ENCODE measurements at places on chromosomes 3 and 15.

DNA sequence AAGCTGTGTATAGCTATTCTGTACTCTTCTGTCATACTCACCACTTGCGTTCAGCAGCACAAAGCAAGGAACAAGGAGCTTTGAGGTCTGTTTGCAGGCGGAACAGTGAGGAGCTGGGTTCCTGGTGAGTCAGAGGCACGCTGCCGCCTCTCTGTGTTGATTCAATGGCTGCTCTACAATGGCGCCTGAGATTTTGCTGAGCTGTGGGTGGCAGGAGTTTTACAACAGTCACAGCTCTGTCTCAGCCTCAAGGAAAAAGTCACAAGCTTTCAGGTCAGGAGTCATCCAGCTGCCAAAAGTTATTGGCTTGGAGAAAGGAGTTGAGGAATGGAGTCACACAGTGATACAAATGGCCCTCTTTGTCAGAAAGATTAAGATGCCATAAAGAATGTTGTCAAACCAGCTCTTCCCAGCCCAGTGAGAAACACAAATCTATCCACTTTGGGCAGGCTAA lies 98.1 kb downstream of the SSR3 start:
- no peak for DNase-seq

GRCh38 chr15:71708741-71709140 lies 101.6 kb upstream of the NR2E3 start:
- peak; percentile 75 for DNase-seq

DNA sequence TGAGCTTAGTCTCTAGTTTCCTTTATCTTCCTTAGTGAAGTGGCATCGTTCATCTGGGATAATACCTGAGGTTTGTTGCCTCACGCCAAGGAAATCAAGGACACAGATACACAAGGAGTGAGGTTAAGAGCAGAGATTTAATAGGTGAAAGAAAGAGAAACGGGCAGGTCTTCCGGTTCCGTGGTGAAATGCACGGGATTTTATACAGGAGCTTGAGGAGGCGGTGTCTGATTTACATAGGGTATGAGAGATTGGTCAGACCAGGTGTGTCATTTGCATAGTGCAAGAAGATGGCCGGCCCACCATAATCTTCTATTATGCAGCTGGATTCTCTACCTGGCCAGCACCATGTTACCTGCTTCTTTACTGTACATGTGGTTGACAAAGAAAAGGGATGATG lies 17.2 kb downstream of the ARRDC4 start:
- no peak for DNase-seq

GRCh38 chr3:151199554-151200438 lies 3.2 kb downstream of the GPR171 start:
- DNase-seq: no peak

GRCh38 chr15:33026614-33027013 lies 167.9 kb downstream of the FMN1 start:
- no peak for DNase-seq

- no peak for DNase-seq
Measured at GRCh38 chr3:124978627-124979026, 44.1 kb upstream of the MUC13 start.

GRCh38 chr3:32493437-32494414 lies 8.9 kb downstream of the CMTM6 start:
- no peak for DNase-seq

DNA sequence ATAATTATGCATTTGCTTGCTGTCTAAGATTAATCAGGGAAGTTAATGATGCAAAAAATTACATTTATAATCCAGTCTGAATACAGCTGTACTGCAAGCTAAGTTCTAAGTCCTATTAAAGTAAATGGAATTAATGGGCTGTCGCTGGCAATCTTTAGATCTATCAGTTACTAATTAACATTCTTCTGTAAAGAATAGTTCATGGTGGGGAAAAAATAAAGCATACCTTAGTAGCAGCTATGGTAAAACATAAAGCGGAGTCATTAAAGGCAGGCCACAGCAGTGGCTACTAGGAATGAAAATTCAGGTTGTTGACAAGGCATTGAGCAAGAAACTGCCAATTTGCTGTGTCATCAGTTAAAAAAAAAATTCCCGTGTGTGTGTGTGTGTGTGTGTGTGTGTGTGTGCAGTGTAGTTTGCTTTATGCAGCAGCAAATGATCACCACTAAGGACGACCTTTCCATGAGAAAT lies 129.8 kb downstream of the ZNF385D start:
- no peak for DNase-seq

- no peak for DNase-seq
Measured at GRCh38 chr3:175176556-175176955, 317.4 kb downstream of the NAALADL2 start.

- peak; percentile 64 for DNase-seq
Measured at GRCh38 chr3:21645121-21645897, 105.7 kb downstream of the ZNF385D start.

- DNase-seq: no peak
Measured at GRCh38 chr3:52061121-52061910, 4.9 kb upstream of the DUSP7 start.

GRCh38 chr15:52232327-52232726 lies 41.1 kb upstream of the GNB5 start:
- no peak for DNase-seq

Data from right hindlimb (tissue), 1 donor.